ENCODE measurements at places on chromosomes 4 and X. TPM values are rescaled to one million over a fixed set of nuclear protein-coding genes. Genes with fewer than 3 reads are reported as not detected.

Gene NDNF
- polyA plus RNA-seq = 72.5 TPM

Gene ARMCX6
- 86.2 TPM for polyA plus RNA-seq

Gene ASB9
- 14.5 TPM for polyA plus RNA-seq

Gene NKAP
- 16.2 TPM for polyA plus RNA-seq
